ENCODE measurements at places on chromosomes 13 and 19.

DNA sequence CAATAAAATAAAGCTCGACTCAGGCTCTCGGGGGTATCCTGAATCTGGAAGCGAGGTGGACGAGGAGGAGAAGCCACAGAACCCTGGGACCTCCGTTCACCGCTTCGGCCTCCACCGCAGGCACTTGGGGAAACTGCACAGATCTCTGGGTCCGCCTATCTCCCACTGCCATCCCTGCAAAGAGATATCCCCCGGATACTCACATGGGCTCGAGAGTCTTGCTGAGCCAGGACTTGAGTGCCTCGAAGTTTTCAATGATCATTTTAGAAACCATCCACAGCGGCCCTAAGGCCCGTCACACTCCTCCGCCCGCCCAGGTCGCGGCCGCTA is 589 bp downstream of the RBM26 start:
- no peak for DNase-seq

GRCh38 chr13:48838193-48838973 is 137.3 kb upstream of the FNDC3A start:
- DNase-seq = no peak

DNA sequence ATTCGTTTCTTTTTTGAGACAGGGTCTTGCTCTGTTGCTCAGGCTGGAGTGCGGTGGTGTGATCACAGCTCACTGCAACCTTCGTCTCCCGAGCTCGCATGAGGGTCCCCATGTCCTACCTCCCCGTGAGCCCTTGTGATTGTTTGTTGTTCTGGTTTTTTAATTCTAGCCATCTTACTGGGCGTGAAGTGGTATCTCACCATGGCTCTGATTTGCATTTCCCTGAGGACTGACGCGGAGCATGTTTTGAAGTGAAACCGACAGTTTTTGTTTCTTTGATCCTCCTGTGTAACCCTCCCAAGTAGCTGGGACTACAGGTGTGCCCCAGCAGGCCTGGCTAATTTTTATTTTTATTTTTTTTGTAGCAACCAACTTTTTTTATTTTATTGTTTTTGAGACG is 21.7 kb downstream of the GNG7 start:
- DNase-seq = no peak

- no peak for DNase-seq
Measured at GRCh38 chr19:50419022-50419579, 363 bp downstream of the SPIB start.

GRCh38 chr13:106497079-106497478 is 38.4 kb downstream of the EFNB2 start:
- no peak for DNase-seq

DNA sequence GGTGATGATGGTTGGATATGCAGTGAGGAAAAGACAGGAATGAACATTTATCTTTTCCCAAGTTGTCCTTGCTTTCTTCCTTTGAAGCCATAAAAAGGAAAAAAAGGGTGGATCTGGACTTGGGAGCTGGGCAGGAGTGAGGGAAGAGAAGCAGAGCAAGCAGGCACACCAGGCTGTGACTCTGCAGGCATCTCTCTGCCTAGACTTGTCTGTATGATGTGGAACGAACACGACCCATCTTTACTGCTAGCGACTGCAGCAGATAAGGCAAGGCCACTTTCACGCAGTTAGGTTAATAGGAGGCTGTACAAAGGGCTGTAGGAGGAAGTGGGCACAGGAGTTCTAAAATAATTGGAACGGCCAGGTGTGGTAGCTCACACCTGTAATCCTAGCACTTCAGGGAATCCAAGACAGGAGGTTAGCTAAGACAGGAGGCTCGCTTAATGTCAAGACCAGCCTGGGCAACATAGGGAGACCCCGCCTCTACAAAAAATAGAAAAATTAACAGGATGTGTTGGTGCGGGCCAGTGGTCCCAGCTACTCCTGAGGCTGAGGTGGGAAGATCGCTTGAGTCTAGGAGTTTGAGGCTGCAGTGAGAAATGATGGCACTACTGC is 961 bp upstream of the URI1 start:
- DNase-seq = no peak

DNA sequence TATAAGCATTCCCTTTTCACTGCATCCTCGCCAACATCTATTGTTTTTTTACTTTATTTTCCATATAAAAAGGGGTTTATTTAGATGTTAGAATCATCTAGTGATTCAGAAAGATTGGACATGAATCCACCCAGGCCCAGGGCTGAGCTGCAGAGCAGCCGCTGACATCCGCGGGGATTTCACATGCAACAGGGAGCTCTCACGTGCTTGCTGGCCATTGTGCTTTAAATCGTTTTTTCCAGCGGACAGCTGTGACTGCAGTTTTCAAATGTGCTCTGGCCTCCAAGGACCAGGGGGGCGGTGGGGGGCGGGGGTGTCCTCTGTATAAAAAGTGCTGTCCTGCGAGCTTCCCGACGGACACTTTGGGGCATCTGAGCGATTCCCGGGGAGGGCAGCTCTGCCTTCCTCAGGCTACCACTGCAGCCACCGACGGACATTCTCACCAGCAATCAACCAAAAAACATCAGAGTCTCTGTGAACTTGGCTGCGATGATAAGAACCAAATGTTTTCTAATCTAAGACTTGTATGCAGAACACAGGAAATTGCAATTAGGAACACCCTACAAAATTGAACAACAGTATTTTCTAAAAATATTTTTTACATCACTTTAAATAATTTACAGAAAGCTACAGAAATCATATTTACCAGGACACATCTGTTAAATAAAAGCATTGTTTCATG is 12.6 kb downstream of the RB1 start:
- DNase-seq = no peak

DNA sequence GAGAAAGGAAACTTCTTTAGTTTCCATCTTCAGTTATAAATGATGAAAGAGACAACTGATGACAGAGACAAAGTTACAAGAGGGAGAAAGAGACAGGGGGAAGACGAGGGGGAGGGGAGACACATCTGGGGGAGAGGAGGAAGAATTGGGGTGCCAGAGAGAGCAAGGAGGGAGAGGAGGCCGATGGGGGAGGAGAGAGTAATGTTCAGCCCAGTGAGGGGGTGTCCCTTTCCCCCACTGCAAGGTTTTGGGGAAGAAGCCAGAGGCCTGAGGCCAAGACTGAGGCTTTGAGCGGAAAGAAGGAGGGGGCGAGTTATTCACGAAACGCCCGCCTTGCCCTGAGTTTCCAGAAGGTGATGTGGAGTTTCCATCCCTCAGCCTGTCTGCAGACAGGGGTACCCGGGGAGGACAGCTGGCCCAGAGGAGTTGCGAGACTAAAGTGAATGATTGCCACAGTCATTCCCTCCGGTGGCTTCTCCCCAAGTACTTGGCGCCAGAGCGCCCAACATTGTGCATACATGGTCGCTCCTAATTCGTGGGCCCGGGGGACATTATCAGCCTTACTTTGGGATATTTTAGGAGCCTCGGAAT is 558 bp upstream of the PPAN start:
- no peak for DNase-seq

GRCh38 chr13:28718543-28719226 is at the start of gene SLC46A3:
Gene SLC46A3, minus strand, starts transcription at chr13:28718970. Its CDS starts 972 bp downstream, at chr13:28717998.
- peak; percentile 100 for DNase-seq

GRCh38 chr19:19774354-19775033 is 41.6 kb upstream of the ZNF14 start:
- DNase-seq = no peak

GRCh38 chr19:38707512-38708114 is 36.7 kb downstream of the CAPN12 start:
- peak; percentile 69 for DNase-seq

DNA sequence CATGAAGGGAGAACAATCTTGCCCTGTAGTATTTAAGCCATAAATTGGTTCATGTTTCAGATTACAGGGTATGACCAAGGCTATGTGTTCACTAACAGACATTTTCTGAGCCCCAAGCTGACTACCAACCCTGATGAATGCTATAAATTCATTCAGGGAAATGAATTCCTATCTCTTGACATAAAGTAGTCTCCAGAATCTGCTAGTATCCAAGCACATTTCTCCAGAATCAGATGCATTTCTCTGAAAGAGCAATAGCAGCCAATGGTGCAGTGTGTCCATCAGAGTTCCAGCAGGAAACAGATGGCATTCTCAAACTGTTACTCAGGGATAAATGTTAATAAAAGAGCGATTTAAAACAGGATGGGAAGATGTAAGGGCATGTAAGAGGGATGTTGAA is 226.4 kb downstream of the COG6 start:
- no peak for DNase-seq

DNA sequence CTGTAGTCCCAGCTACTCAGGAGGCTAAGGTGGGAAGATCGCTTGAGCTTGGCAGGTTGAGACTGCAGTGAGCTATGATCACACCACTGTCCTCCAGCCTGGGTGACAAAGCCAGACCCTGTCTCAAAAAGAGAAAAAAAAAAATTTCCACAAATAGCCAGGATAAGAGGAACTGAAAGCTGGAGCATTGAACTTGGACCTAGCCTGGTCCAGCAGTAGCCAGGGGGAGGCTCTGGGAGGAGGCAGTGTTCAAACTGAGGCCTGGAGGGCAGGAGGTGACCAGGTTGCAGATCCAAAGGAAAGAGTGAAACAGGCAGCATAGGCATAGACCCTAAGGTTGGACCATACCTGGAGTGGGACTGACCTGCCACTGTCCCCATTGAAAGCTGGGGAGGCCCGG is 26.9 kb upstream of the PIK3R2 start:
- no peak for DNase-seq

DNA sequence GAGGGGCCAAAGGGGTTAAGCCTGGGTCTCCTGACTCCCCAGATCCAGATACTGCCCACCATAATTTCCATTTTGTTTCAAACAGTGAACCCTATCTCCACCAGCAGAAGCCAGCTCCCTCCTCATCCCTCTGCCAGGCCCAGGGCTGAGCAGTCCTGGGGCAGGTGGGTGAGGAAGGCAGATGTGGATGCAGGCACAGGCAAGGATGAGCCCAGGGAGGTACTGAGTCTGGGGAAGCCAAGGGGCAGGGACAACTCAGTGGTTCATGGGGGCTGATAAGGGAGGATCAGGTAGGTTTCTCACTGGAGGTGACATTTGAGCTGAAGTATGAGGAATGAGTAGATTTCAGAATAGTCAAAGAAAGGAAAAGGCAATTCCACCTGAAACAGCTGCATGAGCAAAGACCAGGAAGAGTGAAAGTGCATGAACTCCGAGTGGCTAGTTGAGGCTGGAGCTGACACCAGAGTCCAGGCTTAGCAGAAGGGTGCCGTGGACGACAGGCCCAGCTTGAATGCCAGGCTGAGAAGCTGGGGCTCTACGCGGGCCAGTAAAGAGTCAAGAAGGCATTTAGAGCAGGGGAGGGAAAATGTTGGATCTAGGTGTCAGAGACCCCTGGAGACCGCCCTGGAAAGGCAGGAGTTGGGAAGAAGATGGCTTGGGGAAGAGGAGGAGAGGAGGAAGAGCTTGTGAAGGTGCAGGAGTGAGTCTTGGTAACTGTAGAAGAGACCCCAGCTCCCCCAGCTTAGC is 10.3 kb downstream of the CIC start:
- DNase-seq = no peak

DNA sequence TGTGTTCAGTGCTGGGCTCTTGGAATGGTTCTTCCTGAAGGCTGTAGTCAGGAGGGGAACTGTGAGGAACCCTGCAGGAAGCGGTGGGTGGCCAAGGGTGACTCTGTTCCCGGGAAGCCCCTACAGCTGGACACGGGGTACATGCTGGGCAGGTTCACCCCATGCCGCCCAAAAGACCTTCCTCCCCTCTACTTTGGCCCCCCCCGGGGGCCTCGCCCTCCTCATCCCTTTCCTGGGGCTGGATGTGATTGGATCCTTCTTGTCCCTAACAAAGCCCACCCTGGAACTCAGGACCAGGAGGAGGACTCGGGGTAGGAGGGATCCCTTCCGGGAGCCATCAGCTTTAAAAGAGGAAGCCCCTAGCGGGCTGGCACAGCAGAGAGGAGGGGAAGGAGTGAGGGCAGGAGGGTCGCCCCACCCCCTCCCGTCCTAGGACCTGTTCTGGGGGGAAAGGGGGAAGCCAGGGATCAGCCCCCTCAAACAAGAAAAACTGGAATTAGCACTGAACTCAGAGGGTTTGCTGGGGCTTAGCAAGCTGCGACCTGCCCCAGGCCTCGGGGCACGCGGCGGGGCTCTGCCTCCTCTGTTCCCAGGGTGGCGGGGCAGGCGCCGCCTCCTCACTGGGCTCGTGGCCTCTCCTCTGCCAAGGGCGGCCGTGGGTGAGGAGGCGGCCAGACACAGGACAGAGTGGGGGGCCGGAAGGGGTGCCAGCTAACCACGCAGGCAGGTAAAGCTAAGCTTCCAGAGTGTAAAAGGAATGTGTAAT is 4.0 kb downstream of the CEBPA start:
- peak; percentile 89 for DNase-seq

DNA sequence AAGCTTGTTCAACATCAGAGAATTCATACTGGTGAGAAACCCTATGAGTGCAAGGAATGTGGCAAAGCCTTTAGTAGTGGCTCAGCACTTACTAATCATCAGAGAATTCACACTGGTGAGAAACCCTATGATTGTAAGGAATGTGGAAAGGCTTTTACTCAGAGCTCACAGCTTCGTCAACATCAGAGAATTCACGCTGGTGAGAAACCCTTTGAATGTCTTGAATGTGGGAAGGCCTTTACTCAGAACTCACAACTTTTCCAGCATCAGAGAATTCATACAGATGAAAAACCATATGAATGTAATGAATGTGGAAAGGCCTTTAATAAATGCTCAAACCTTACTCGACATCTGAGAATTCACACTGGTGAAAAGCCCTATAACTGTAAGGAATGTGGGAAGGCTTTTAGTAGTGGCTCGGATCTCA is 25.2 kb downstream of the ZNF383 start:
- DNase-seq = no peak

DNA sequence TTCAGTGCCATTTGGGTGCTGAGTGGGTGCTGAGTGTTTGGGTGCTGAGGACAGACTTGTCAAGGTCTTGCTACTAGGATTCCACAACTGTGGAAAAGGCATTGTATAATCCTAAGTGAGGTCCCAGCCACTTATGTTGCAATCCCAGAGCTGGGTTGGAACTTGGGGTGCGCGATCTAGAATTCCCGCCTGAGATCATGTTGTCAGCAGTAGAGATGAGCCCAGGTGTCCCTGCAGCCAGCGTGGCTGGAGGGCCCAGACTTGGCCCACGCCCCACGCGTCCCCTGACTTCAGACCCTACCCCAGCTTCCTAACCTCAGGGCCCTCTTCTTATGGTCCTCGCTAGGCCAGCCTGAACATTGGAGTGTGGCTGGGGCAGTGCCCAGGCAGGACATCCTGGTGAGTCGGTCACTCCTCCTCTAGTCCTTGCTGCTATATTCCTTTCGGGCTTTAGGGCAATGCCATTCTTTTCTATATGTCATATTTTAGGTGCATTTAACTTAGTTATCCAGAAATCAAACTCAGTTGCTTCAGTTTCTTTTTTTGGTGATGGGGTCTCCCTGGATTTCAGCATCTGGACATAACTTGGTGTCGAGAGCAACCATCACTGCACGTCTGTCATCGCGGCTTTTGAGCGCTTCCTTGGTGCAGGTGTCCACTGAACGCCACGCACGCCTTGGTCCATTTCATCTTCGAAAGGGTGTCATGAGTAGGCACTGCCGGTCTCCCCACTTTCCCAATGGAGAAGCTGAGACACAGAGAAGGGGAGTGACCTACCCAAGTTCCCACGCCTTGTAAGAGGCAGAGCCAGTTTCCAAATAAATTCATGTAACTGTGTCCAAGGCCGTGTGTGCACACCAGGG is 46.4 kb upstream of the F7 start:
- DNase-seq = no peak
